ENCODE measurements at places on chromosomes 5 and 9.
A peak's percentile ranks its signal among the peaks of the same experiment; 100 is the strongest.

DNA sequence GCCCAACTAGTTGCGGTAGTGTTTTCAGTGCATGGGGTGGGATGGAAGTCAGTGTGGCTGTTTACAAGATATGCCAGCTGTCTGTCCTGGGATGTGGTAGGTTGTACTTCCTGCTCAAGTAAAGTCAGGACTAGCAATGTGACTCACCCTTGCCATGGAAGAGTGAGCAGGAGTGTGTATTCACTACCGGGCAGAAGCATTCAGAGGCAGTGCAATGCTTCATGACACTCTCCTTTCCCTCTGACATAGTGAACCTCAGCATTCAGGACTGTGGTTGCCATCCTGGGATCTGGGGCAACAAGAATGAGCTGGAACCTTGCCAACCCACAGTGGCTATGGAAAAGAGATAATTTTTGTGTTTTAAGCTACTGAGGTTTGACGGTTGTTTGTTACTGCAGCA is 68.9 kb downstream of the BOD1 start:
- peaks cover 20% of the 10 kb centered on the region for H3K27me3 ChIP-seq
- H3K4me1 ChIP-seq = peaks cover 3% of the 10 kb centered on the region
- DNase-seq = peak; percentile 53
- no peaks in the 10 kb centered on the region for H3K36me3 ChIP-seq
- peak overlapping the region; percentile 70 for H3K27ac ChIP-seq

DNA sequence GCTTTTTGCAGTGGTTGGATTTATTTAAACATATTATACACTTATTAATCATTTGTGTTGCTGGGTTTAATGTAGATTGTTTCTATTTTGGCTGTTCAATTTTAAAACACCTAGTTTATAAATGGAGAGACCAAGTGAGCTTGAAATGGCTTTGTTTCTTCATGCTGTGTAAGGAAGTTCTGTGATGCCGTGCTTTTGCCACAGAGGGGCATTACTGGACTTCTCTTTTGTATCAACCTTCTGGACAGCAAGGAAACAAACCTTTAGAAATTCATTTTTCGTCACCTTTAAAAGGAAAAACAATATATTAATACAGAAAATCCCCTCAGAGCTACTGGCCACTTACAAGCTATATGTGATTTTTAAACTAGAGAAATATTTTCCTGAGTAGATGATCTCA is 81.9 kb downstream of the DMRTA1 start:
- peak; percentile 11 for DNase-seq
- no peaks in the 10 kb centered on the region for H3K27me3 ChIP-seq
- H3K4me1 ChIP-seq = no peaks in the 10 kb centered on the region

- H3K27me3 ChIP-seq = peaks cover 72% of the 10 kb centered on the region
- H3K4me1 ChIP-seq = no peaks in the 10 kb centered on the region
Measured at GRCh38 chr5:62077823-62078550, 228.0 kb upstream of the KIF2A start.

DNA sequence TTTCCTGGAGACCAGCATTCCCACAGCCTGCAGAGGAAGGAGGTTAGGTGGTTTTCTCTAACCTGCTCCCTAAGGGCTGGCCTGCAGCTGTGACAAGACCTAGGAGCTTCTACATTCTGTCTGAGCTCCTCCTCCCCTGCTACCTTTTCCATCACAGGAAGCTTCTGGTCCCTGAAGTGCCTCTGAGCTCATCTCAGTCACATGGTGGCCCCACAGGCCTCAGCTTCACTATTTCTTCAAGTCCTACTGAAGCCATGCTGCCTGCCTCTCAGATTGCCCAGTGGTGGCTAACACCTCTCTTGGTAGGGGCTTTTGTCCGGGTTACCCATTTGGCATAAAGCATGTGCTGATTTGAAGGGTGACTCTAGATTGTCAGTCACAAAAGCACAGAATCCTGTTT is 259.4 kb downstream of the CRB2 start:
- no peak overlapping the region for H3K4me3 ChIP-seq
- H3K27me3 ChIP-seq = no peaks in the 10 kb centered on the region
- no peaks in the 10 kb centered on the region for H3K36me3 ChIP-seq
- H3K4me1 ChIP-seq = no peaks in the 10 kb centered on the region

GRCh38 chr5:53777864-53778618 is 217.6 kb downstream of the NDUFS4 start:
- H3K4me3 ChIP-seq = no peak overlapping the region
- peaks cover 3% of the 10 kb centered on the region for H3K4me1 ChIP-seq
- H3K36me3 ChIP-seq = no peaks in the 10 kb centered on the region
- H3K27ac ChIP-seq = no peak overlapping the region
- no peak for DNase-seq

- DNase-seq = no peak
- H3K36me3 ChIP-seq = no peaks in the 10 kb centered on the region
- no peak overlapping the region for H3K27ac ChIP-seq
Measured at GRCh38 chr5:95224701-95225459, 60.0 kb downstream of the MCTP1 start.

GRCh38 chr9:113875459-113876150 is 504 bp upstream of the ZNF618 start:
- H3K27ac ChIP-seq = no peak overlapping the region
- H3K4me3 ChIP-seq = peak overlapping the region; percentile 66
- DNase-seq = no peak
- no peaks in the 10 kb centered on the region for H3K36me3 ChIP-seq
- no peaks in the 10 kb centered on the region for H3K4me1 ChIP-seq
- H3K27me3 ChIP-seq = peaks cover 6% of the 10 kb centered on the region

DNA sequence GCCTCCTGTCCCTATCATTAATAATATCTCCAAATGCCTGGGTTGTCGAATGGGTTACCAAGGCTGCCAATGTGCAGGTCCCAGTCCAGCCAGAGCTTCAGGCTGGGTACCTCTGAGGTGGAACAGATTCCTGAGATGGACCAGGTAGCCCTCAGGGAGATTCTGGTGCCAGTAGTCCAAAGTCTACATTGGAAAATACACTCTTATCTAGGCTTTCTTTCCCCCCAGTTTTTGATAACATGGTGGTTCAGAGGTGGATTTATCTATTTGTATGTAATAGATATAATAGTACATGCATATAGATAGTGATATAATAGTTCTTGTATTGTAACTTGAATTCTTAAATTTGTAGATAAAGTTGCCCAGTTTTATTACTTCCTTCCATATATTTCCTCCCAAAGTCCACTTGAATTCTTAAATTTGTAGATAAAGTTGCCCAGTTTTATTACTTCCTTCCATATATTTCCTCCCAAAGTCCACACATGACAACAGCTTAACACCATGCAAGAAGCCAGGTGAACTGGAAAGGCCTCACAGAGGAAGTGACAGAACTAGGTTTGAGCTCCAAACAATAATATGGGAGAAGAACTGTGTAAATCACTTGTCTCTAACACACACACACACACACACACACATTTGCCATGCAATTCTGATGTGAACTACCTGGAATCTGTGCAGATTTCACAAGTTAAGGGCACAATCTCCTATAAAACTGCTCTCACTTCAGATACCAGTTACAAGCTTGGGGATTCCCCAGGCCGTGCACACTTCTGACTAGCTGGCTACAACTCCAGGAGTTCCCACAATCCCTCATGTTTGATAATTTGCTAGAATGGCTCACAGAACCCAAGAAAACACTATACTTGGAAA is 30.7 kb upstream of the ERAP1 start:
- no peak for DNase-seq
- H3K27ac ChIP-seq = no peak overlapping the region
- H3K4me1 ChIP-seq = no peaks in the 10 kb centered on the region

GRCh38 chr9:96171728-96172127 is 130.2 kb downstream of the HSD17B3 start:
- no peaks in the 10 kb centered on the region for H3K36me3 ChIP-seq
- DNase-seq = no peak
- H3K4me1 ChIP-seq = peaks cover 13% of the 10 kb centered on the region
- no peak overlapping the region for H3K4me3 ChIP-seq
- H3K27ac ChIP-seq = no peak overlapping the region
- H3K27me3 ChIP-seq = peaks cover 8% of the 10 kb centered on the region

- no peaks in the 10 kb centered on the region for H3K36me3 ChIP-seq
- peaks cover 47% of the 10 kb centered on the region for H3K4me1 ChIP-seq
- no peak overlapping the region for H3K4me3 ChIP-seq
- H3K27ac ChIP-seq = no peak overlapping the region
Measured at GRCh38 chr5:139752506-139753473, 42.8 kb upstream of the PSD2 start.

DNA sequence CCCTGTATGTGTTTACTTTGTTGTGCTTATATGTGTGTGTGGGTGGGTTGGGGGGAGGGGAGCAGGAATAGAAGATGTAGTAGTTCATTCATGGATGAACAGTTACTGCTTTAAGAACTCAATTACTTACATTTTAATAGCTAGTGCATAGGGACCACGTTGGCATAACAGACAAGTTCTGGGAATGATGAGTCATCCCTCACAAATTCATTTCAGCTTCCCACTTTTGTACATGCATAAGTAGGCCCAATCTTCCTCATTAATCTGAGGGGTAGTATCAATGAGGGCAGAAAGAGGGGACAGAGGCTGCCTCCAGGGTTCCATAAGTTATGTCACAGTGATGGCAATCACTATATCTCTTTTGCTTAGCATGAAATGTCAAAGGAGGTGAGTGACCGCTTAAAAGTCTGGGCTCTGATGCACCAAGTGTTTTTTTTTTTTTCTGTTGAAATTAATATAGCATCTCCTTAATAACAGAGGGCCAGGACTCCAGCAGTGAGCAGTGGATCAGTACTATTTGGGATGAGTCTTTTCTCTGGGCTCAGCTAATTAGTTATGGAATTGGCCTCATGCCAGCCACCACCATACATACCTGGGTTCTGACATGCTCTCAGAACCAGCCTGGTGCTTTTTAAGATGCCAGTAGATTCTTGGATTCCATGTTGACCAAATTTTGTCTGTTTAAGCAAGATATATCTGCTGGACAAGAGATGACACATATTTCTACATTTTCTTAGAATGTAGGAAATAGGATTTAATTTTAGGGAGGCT is 37.1 kb downstream of the PRDM6 start:
- H3K4me3 ChIP-seq = no peak overlapping the region
- H3K27me3 ChIP-seq = no peaks in the 10 kb centered on the region

DNA sequence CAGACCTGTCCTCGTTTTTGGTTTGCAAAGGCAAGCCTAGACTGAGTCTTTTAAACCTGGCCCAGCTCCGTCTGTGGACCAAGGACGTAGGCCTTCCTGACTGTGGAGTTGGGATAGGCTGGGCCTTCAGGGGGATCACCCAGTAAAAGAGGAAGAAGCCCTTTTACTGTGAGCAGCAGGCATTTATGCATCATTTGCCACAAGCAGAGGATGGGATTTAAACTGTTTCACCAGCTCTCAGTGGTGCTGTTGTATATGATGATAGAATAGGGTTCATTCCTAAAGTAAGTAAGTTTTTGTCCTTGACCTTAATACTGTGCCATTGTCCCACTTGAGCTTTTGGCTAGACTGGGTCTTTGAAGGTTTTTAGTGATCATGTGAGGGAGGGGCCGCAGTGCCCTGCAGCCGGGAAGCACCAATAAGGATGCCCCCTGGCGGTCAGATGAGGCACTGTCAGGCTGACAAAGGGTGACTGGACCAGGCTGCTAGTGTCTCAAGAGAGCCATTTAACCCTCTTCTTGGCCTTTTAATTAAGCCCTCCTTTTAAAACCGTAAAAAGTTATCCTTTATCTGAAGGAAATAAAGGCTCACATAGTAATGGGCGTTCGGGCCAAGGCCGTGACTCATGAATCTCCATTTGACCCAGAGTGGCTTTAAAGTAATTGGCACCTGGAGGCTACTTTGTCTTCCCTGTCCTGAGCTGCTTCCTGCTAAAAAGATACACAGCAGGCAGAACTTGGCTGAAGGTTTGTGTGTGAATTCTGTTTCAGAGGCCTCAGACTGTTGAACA is 74.0 kb downstream of the UBAP1 start:
- peaks cover 28% of the 10 kb centered on the region for H3K4me1 ChIP-seq
- no peaks in the 10 kb centered on the region for H3K27me3 ChIP-seq
- no peak overlapping the region for H3K4me3 ChIP-seq

DNA sequence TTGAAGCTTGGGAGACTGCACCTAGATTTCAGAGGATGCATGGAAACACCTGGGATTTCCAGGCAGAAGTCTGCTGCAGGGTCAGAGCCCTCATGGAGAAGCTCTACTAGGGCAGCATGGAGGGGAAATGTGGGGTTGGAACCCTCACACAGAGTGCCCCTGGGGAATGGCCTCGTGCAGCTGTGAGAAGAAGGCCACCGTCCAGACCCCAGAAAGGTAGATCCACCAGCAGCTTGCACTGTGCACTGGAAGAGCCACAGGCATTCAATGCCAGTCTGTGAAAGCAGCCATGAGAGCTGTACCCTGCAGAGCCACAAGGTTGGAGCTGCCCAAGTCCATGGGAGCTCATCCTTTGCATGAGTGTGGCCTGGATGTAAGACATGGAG is 285.3 kb upstream of the FAM174A start:
- no peaks in the 10 kb centered on the region for H3K27me3 ChIP-seq
- no peaks in the 10 kb centered on the region for H3K4me1 ChIP-seq
- H3K27ac ChIP-seq = no peak overlapping the region
- DNase-seq = no peak

DNA sequence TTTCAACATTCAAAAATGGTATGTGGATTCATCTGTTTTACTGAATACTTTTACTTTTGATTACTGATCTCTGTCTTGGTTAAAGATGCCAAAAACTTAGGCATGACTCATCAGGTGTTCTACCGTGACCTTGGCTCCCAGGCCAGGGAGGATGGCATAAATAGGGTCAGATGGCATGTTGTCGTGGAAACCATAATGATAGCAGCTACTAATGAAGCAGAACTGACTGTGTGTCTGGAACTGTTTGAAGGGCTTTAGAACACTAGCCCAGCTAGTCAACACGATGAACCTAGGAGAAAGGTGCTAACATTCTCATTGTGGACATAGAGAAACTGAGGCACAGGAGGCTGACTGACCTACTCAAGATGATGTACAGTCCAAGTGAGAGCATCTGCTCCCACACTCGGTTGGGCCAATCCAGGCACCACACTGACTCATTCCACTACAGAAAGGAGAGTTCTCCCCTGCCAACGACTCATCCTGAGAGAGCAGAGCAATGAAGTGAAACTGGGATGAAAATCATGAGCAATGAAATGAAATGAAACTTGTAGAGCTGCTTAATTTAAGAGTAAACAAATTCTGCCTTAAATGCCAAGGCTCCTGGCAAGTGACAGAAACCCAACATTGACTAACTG is 116.0 kb downstream of the TENT4A start:
- no peaks in the 10 kb centered on the region for H3K4me1 ChIP-seq
- no peak for DNase-seq
- no peak overlapping the region for H3K27ac ChIP-seq
- H3K4me3 ChIP-seq = no peak overlapping the region

DNA sequence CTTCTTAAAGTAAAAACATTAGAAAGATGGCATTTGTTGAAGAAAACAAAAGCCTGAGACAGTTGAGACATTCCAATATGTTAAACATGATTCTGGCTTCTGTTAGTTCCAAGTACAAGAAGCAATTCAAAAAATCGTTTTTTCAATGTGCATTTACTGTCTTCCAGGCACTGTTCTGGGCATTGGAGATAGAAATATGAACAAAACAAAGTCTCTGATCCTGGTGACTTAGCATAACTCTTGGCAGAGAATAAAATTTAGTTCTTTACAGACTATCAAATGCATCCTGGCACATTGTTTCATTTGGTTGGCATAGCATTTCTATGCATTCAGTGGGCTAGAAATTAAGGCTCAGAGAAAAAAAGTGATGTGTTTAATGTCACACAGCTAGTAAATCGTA is 77.5 kb downstream of the VCAN start:
- no peak for DNase-seq
- H3K27me3 ChIP-seq = no peaks in the 10 kb centered on the region
- no peak overlapping the region for H3K27ac ChIP-seq
- peak overlapping the region; percentile 12 for H3K4me3 ChIP-seq
- peaks cover 3% of the 10 kb centered on the region for H3K4me1 ChIP-seq
- H3K36me3 ChIP-seq = peaks cover 63% of the 10 kb centered on the region

Measured in mesenchymal stem cell (in vitro differentiated cells and primary cell).